ENCODE measurements at places on chromosomes 2 and 18.

- peak; percentile 86 for DNase-seq
Measured at GRCh38 chr2:60806988-60807681, 51.1 kb downstream of the PAPOLG start.

- no peak for DNase-seq
Measured at GRCh38 chr2:554444-554843, 122.8 kb downstream of the TMEM18 start.

- DNase-seq: no peak
Measured at GRCh38 chr18:73690222-73690621, 457.4 kb downstream of the FBXO15 start.

DNA sequence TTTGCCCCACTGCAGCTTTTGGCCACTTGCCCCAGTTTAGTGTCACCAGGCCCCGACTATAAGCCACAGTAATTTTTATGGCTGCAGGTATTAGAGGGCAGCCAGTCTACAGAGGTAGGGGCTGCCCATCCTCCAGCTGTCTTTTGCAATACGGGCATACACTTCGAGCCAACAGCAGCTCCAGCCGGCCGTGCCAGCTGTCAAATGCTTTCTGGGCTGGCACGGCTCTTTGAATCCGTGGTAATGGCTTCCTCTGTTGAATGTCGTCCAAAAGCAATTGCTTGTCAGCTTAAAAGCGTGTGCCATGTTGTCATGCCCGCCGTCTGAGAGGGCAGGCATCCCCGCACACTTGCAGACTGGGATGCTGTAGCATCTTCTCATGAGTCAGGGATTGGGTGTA is 41.3 kb downstream of the BCL2L11 start:
- no peak for DNase-seq

DNA sequence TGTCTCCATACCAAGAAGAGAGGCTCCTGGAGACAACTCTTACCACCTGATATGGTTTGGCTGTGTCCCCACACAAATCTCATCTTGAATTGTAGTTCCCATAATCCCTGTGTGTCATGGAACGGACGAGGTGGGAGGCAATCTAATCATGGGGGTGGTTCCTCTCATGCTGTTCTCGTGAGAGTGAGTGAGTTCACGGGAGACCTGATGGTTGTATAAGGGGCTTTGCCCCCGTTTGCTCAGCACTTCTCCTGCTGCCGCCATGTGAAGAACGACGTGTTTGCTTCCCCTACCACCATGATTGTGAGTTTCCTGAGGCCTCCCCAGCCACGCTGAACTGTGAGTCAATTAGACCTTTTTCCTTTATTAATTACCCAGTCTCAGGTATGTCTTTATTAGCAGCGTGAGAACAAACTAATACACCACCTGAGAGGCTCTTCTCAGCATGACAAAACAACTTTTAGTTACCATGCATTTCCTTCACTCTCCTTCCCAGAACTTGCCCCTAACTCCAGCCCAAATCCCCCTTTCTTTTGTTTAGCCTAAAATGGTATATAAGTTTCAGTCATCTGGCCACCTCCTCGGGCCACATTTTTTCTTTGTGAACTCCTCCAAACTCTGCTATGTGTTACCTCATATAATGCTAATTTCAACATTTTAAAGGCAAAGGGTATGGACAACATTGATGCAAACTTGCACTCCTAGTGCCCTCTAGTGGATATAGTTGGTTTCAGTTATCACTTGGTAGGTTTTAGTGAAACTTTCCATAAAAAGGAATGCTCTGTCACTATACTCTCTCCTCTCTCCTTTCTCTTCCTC is 58.6 kb upstream of the SLC25A52 start:
- peak; percentile 9 for DNase-seq

- no peak for DNase-seq
Measured at GRCh38 chr2:132515010-132515409, 98.4 kb downstream of the GPR39 start.

DNA sequence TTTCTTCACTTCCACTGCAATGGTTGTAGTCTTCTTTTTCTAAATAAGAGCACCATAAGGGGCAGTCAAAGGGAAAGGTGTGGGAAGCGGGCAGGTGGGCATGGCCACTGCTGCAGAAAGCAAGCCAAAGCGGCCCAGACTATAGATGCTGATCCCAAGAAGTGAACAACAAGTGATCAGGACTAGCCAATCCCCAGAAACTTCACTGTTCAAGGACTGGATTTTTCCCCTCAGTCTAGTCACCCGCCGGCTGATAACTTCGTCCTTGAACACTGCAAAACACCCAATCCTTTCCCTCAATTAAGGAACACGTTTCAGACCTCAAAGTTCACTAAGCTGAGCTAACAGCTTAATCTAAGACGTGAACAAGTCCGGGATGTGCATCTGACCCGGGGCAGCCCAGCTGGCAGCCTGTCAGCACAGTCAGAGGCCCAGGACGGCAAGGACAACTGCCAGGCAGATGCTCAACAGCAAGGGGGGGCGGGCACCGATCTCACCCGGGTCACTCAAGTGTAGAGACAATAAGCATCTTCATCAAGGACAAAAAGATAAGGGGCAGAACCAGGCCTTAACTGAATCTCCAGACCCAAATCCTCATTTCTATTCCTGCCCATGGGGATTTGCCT is 59.8 kb downstream of the HDLBP start:
- no peak for DNase-seq

GRCh38 chr2:206230060-206230762 is 44.3 kb upstream of the ZDBF2 start:
- no peak for DNase-seq

DNA sequence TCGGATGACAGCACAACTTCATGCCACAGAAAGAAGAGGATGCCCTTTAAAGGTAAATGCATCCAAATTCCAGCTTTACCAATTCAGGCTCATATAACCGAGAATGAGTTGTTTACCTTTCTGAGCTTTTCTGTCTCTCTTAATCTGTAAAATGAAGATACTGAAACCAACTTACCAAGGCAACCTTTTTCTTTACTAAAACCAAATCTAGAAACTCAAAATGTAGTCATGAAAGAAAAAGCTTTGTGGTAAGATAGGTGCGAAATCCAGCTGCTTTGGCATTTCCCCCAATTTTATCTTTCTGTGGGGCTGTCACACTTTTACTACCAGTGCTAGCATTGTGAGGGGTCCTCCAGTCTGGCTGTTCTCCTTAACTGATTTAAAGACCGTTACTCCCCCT is 240.4 kb downstream of the IKZF2 start:
- DNase-seq: no peak

DNA sequence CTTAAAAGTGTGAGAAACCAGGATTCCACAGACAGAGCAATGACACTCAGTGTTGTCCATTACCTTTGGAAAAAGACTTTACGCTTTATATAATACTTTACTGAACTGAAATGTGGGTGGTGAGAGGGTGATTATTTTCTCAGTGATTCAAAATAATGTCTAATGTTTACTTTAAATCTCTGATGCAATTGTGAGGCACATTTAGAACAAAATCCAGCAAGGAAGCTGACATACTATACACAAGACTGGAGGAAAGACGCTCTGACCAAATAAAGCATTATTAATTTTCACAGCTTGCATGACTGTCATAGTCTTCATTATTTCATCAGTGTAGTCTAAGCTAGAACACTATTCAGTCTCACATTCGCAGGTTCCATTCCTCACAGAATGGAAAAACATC is 34.1 kb upstream of the STAT1 start:
- no peak for DNase-seq

DNA sequence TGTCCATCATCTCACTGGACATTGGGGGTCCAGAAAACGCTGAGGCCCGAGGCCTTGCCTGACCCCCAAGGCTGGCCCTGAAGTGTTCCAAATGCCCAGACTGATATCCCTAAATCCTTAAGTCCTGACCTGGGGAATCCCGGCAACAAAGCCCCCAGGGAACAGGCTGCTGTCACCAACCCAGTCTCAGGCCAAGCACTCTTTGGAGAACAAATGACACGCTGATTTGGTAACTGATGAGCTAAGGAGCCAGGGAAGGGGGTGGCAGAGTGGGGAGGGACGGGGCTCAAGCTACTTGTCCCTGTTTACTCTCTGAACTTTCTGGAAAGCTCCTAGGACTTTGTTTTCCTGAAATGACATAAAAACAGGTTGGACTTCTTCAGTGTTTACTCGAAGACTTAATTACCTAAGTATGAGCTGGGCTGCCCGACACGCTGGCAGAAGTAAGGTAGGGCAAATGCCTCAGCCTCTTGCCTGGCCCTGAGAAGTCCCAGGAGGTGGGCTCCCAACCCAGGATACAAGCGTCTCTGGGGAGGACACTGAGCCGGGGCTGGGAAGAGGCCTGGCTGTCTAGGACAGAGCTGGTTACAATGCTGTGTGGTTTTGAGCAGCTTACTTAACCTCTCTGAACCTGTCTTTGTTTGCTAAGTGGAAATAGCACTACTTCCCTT is 105.5 kb upstream of the GLI2 start:
- no peak for DNase-seq

GRCh38 chr2:107584577-107584976 is 242.1 kb upstream of the RGPD4 start:
- DNase-seq: no peak

- no peak for DNase-seq
Measured at GRCh38 chr2:23621616-23622015, 236.6 kb downstream of the KLHL29 start.

GRCh38 chr2:34115076-34115475 is 516.0 kb upstream of the FAM98A start:
- no peak for DNase-seq

DNA sequence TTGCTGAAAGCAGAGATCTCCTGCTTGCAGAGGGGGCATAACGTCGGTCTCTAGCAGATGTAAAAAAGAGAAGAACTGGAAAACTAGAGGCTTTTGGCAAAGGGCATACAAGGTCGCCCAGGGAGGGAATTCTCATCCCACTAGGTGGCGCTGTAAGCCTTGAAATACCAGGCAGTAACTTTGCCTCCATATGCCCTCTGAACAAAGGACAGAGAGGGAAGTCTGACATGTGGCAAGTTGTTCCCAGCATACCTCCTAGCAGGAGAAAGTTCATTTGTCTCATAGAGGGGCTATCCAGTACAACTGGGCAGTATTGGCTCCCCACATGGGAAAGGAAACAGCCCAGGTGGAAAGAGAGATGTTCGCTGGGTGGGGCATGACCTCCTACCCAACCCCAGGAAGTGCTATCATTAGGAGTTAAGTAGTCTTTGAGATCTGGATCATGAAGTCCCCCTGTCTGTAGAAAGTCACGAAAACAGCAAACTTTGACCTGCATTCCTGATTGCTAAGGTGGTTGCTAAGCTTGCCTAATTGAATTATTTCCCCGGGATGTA is 39.9 kb downstream of the STK17B start:
- DNase-seq: peak; percentile 69

DNA sequence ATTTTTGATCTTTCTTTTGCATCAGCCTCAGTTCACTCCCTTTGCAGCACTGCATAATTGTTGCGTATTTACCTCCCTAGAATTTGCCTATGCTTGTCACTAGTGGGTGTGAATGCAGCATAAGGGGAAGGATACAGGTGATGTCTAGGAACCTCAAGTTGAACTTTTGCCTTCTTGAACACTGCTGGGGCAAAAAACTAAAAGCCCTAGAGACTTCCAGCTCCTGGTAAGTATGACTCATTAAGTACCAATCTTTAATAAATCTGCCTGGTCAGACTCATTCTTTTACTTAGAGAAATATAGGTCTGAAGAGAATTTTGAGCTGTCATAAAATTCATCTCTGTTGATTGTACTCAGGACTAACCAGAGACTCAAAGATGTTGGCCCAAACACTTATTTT is 547.3 kb upstream of the FANCL start:
- DNase-seq: no peak

DNA sequence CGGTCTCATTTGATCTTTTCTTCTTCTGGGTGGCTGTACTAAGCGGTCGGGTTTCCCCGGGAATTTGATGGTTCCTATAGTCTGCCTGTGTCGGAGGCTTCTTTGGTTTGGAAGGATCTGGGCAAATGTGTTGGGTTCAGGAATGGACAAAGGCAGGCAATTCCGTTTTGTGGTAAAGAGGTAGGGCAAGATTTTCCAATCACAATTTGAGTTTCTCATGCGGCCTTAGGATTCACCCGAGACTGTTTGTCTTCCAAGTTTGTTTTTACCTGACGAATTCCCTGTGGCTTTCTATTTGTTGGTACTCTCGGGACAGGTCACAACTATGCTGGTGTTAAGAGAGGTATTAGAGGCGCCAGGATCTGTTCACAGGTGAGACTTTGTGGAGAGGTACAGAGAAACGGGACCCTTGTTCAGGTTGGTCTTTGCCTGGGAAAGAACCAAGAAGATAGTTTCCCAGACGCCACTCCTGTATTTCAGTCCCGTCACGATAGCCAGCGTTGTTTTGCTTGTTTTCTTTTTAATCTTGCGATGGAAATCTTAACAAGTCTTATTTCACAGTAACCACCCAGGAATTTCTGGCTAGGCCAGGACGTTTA is 3.0 kb downstream of the SP5 start:
- no peak for DNase-seq

- DNase-seq: peak; percentile 77
Measured at GRCh38 chr2:236661061-236661761, 91.6 kb downstream of the ACKR3 start.

DNA sequence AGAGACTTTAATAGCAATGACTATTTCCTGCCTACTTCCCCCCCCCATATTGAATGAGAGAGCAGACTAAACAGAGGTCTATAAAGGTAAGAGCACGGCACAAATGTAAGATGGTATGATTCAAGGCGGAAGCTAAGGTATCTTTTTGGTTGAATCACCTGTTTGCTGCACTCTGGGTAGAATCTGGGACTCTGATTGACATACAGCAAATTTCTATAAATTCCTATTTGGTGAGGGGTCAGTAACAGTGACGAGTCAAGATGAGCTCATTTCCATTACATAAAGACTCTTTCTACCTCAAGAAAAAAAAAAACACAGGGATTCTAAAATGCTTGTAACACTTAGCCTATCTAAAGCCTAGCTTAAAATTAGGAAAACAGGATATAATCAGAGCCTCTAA is 297.3 kb downstream of the TNS1 start:
- no peak for DNase-seq

- DNase-seq: no peak
Measured at GRCh38 chr2:222805591-222806304, 55.1 kb upstream of the ACSL3 start.

All from Daoy (cell line).